ENCODE measurements at places on chromosomes 13 and 19.

DNA sequence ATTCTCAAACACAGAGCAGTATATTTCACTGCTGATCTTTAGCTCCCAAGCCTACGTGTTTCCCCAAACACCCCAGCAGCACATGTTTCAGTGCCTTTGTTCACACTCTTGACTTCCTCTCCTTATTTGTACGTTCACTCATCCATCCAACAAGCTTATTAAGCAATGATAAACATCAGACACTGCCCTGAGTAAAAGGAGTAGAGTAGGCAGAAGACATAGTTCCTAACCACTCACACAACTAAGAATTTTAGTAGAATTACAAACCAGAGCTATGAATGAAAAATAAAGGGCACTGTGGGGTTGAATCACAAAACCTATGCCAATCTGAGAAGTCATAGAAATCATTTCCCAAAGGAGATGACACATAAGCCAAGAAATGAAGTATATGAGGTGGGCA lies 213.5 kb downstream of the DIAPH3 start:
- no peak for DNase-seq

GRCh38 chr13:51734786-51735185 lies 69.2 kb downstream of the DHRS12 start:
- no peak for DNase-seq

DNA sequence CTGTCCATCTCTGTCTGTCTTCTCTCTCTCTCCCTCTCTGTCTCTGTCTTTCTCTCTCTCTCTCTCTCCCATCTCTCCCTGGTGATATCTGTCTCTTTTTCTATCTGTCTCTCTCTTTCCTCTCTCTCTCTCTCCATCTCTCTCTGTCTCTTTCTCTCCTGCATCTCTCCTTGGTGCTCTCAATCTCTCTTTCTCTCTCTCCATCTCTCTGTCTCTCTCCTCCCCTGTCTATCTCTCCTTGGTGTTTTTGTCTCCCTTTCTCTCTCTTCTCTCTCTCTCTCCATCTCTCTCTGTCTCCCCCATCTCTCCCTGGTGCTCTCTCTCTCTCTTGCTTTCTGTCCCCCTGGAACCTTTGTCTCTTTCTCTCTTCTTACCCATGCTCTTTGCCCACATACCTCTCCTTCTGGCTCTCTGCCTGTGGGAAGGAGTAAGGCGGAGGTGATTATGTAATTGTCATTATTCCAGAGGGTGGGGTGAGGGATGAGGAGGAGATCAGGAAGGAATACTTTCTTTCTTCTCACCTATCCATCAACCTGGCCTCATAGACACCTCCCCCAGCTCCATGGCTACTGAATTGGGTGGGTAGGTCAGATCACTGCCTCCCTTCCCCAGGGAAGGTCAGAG lies 30.9 kb upstream of the CYP2B6 start:
- DNase-seq, result no peak

- DNase-seq, result no peak
These were observed 13.3 kb downstream of the SLC25A42 start for GRCh38 chr19:19077103-19077502.

GRCh38 chr13:45928843-45929242 lies 77.3 kb upstream of the SIAH3 start:
- DNase-seq, result no peak

DNA sequence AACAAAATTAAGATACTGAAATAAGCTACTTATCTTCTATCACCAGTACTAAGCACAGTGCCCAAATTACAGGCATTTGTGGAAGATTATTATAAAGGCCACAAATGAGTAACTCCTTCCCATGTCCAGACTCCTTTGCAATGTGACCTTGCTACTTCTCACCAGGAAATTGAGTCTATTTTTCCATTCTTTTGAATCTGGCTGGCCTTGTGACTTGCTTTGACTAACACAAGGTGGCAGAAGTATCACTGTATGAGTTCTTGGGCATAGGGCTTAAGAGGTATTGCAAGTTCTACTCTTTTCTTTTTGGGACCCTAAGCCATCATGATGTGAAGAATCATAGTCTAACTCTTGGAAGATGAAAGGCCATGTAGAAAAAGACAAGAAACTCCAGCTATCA lies 49.9 kb downstream of the UGGT2 start:
- DNase-seq, result no peak

GRCh38 chr19:6060600-6061375 lies 49.5 kb downstream of the RFX2 start:
- no peak for DNase-seq

GRCh38 chr19:18208098-18208951 lies 4.5 kb upstream of the RAB3A start:
- peak; percentile 32 for DNase-seq

DNA sequence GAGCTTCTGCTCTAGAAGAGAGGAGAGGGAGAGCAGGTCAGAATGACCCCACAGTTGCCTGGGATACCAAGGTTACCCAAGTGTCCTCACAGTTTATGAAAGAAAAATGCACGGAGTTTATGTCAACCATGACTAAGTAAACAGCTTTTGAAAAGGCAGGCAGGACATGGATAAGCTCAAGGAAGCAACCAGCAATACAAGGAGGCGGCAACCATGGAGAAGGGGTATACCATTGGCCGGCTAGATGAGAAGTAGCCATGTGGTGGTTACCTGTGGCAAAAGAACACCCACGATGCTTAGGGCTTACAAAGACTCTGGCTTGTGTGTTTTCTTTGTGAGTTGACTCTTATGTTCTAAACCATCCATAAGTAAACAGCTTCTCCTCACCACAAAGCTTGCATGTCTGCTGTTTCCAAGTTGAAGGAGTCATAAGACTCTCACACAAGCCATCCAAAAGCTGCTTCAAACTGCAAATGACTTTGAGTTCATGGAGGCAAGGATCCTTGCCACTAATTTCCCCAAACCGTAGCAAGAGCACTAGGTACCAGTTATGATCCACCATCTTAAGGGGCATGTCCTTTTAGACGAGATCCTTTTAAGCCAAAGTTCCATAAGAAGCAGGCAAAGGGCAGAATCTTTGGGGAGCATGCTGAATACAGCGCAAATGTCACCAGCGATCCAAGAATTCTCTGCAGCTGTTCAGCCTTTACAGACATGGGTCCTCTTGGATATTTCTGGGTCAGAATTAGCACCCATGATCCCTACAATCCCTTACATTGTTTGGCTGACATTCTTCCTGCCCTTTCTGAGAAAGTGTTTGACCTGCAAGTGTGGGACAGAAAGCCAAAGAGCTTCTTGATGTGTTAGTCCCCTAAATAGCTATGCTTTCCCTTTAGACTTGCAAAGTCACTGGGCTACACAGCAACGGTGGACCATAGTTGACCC lies 74.8 kb upstream of the IPO5 start:
- DNase-seq, result no peak

GRCh38 chr13:29129616-29130015 lies 309.5 kb downstream of the MTUS2 start:
- DNase-seq, result no peak

DNA sequence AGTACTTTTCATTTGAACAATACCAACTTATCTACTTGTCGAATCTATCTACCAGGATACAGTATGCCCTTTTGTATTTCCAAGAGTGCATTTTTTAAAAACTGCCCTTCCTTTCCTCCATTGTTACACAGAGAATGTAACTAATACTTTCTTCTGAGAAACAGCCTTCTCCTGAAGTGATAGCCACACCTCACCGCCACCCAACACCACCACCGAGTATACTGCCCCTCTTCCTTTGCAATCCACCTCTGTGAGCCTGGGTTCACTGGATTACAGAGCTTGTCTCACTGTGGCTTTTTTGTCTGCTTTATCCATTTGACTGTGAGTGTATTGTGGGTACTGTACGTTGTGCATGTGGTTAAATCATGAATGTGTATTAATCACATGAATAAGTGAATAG lies 305.4 kb downstream of the KLF12 start:
- DNase-seq, result no peak

- DNase-seq, result no peak
These were observed 17.3 kb upstream of the RELB start for GRCh38 chr19:44984005-44984404.

DNA sequence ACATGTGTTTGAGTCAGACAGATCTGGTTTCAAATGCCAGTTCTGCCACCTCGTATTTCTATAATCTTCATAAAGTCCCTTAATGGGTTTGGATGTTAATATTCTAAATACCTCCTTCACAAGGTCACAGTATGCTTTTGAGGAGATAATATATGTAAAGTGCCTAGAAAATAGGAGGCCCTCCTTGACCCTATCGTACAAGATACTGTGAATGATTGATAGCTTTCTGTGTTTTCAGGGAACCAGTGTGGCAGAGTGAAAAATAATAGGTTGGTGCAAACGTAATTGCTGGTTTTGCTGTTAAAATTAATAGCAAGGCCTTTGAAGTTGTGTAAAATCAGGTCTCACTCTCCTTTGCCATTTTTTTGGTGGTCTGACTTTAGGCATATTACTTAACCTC lies 77.5 kb upstream of the SCEL start:
- no peak for DNase-seq

- DNase-seq, result no peak
These were observed 3.9 kb downstream of the DNAJB1 start for GRCh38 chr19:14514215-14514863.

DNA sequence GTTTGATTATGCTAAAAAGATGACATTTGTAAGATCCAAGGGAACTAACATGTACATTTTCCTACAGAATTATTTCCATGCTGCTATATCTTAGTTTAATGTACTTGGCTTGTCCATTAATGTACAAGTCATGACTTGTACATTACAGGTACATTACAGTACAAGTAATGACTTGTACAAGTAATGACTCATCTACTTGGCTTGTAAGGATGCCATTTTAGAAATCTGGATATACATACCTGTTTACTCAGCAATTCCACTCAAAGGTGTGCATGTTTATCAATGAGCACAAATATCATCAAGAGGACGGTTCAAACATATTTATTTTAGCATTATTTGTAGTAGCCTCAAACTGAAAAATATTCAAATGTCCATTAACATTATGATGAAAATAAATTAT lies 87.0 kb upstream of the TRPC4 start:
- DNase-seq, result no peak

Measured in amniotic stem cell (primary cell).